ENCODE measurements at places on chromosomes 6 and 20.

- no peak for DNase-seq
Observed at GRCh38 chr6:137117581-137117980, 55.9 kb downstream of the IL22RA2 start.

DNA sequence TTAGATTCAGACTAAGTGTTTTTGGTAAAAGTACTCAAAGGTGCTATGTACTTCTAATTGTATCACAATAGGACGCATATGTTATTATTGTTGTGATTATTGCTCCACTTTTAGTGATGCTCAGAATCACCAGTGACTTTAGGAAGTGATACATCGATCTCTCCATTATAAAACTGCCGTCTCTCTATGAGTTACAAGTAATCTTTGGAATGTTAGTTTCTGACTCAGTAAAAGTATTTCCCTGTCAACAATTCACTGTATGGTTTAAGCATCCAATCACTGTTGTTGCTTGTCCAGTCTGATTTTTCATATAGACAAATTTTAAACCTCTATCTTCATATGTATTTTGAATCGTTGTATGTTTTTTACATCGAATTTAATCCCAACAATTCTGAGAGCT is 9.4 kb downstream of the DCBLD1 start:
- DNase-seq: no peak

- DNase-seq: no peak
Observed at GRCh38 chr6:87667032-87667431, 35.0 kb downstream of the AKIRIN2 start.

GRCh38 chr6:105301072-105301503 is 101.8 kb downstream of the PREP start:
- DNase-seq: peak; percentile 40

DNA sequence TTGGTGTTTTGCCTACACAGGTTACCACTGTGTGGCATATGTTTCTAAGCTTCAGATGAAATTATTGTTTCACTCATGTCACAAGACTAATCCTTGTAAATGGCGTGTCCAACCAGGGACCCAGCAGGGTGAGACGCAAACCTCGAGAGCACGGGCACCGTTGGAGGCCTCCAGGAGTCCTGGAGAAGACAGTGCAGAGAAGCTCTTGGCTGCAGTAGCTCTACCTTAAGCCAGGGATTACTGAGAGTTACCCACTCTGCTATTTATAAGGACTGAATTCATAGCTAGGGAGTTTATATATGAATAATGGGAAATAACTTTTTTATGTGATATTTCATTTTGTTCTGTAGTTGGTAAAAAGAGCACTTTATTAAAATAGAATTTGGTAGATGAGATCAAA is 137.4 kb downstream of the SLC24A3 start:
- no peak for DNase-seq

Data from kidney (tissue), 22 donors.